ENCODE measurements at places on chromosomes 1 and 21.

DNA sequence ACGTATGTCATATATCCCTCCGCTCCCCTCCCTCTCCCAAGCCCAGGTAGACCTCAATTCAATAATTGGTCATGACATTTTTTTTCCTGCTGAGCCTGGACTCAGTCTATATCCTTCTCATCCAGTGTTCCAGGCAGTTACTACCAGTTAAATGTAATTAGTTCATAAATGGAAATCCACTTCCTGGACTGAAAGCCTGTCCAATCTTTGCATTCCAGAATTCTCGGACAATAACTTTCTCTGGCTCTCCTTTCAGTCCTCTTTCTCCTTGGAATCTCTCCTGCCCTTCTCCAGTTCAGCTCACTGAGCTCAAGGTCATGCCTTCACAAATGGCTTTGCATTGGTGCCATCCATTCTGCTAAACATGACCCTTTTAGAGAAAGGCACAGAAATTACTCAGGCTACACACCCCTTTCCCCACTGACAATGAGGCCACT lies 34.8 kb downstream of the VWA5B1 start:
- no peak for DNase-seq

- no peak for DNase-seq
Observed at GRCh38 chr1:58824753-58825389, 41.0 kb upstream of the JUN start.

DNA sequence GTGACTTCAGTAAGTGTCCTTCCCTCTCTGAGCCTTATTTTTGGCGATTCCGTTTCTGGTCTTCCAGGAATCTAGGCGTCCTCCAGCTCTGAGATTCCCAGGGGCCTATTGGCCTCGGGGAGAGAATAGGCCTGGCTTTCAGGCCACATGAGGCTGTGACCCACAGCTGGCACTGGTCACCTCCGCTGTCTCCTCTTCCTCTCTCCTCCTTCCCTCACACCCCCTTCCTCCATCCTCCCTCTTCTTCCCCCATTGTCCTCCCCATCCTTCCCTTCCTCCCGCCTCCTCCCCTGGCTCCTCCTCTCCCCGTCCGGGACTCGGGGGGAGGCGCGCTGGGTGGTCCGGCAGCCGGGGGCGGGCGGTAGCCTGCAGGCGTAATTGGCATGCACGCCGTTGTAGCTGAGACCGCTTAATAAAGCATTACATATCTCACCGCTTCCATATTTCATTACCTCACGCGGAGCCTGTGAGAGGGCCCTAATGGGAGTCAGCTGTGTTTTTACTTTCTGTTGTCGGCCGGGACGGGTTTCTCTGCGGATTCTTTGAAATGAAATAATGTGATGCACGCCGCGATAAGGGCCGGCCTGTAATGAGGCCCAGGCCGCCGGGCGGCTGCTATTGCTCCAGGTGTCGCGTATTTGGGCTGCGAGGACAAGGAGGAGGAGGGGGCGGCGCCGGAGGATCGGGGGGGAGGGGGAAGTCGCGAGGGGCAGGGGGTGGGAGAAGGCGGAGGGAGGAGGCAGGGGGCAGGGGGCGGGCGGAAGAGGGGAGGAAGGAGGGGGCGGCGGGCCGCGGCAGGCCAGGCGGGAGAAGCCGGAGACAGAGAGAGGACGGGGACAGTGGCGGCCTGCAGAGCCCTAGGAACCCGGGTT lies 95.3 kb downstream of the FOXD2 start:
- DNase-seq: peak; percentile 54

GRCh38 chr1:35210321-35211119 lies 17.6 kb upstream of the SFPQ start:
- DNase-seq: no peak

All from HFFc6 (cell line).